ENCODE measurements at places on chromosomes 12 and 14.

DNA sequence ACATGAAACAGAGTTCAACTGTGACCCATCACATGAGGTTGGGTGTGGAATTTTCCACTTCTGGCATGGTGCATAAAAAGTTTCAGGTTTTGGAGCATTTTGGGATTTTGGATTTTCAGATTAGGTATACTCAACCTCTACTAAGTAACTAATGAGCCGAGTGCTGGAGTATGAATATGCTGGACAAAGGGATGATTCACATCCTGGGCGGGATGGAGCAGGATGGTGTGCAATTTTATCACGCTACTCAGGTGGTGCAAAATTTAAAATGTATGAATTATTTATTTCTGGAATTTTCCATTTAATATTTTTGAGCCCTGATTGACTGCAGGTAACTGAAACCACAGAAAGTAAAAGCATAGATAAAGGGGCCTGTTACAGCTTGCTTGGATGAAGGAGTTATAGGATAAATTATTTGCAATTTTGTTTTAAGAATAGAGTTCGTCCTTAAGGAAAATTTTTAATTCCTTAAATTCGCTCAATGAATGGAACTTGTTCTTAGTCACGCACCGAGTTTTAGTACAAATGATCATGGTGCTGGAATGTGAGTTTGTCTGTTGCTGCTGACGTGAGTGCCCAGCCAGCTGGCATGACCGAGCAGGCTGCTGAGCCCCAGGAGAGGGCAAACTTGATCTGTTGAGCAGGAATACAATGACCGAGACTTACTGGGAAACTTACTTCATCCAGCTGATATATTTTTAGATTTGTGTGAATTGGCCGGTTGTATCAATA lies 176.3 kb downstream of the ESR2 start:
- no peak for DNase-seq

DNA sequence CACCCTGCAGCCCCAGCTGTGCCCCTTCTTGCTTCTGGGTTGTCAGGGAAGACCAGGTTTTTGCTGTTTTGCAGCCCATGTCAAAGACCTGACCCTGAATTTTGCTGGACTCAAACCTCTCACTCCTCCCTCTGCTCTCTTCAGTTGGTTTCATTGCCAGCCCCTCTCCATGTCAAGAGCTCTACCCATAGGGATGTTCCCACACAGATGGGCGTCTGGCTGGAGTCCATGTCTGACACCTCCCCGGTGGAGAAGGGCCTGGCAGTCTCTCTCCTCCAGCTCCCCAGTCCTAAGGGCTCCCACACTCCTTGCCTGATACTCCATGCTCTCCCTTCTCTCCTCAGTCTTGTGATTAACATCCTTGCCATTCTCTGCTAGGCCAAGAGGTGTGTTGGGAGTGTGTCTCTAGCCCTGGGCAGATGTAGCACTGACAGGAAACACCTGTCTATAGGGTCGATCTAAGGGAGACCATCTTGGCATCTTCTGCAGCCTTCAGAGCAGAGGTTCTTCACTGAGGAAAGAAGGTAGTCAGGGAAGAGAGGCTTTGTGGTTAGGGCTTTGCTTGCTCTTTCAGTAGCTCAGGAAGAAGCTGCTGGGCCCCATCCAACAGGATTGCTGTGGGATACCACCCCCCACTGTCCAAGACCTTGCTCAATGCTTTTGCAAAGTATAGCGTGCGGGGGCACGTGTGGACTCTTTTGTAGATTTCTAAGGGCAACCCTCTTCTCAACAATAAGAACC lies 4.7 kb downstream of the ASIC1 start:
- no peak for DNase-seq

- no peak for DNase-seq
Observed at GRCh38 chr12:57479376-57480115, at the start of gene ARHGAP9. Gene ARHGAP9 (minus strand): TSS chr12:57479866. CDS start chr12:57479406, 460 bp downstream.

DNA sequence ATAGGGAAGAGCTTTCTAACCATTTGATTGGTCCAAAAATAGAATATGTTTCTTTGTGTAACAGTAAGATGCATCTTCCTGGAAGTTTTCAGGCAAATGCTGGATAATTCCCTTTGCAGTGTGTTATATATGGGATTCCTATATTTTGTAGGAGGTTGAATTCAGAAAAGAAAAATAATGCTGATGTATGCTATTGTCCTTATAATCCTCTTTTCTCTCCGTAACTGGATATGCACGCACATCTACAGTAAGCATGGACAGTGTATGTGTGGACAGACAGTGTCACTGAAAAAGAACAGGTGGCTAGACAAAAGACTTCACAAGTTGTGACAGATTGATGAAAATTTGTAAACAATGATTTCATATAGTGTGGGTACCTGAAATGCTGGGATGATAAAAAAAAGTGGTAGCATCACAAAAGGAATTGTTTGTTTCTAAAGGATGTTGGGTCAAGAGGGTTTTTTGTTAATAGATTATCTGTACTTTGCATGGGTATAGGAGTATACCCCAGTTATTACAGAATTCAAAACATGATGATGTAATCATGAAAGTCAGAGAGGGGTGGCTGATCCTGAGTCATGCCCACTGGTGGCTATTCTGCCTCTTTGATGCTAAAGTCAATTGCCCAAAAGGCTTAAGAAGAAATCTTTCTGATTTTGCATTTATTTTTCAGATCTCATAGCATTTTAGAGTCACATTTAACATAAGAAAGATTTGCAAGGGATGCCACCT lies 160.7 kb upstream of the TMTC1 start:
- no peak for DNase-seq

DNA sequence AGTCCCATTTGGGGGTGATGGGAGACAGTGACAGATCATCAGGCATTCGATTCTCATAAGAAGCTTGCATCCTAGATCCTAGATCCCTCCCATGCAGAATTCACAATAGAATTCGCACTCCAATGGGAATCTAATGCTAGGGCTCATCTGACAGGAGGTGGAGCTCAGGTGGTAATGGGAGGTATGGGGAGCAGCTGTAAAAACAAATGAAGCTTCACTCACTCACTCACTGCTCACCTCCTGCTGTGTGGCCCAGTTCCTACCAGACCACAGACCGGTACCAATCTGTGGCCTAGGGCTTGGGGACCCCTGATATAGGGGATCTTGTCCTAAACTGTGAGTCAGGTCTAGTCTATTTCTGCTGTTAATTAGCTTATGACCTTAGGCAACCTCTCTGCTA lies 40.1 kb upstream of the EPS8 start:
- DNase-seq, result no peak

DNA sequence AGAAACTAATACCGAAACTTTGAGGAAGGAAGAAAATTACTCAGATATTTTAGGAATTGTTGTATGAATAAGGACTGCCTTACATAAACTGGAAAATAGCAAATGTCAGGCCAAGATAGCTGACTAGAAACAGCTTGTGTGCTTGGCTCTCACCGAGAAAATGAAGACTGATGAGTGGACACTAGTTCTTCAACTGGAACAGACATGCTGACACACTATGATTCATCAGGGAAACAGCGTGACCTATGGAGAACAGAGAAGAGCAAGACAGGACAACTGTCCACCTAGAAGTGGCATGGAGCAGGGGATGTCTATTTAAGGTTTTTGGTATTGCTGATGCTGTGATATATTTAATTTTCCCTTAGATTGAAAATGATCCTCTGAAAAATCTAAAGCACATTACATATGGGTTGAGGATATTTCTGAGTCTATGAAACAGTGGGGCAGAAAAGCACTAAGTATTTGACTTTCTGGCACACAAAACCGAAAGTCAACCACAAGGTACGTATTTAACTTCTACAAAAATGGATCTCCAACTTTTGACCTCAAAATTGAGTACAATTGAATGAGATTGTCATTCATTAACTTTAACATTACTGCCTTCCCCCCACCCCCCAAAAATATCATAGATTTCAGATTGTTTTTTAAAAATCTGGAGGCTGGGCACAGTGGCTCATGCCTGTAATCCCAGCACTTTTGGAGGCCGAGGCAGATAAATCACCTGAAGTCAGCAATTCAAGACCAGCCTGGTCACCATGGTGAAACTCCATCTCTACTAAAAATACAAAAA lies 863.2 kb downstream of the LRFN5 start:
- no peak for DNase-seq

GRCh38 chr12:66050610-66051009 lies 79.9 kb downstream of the LLPH start:
- DNase-seq, result no peak

DNA sequence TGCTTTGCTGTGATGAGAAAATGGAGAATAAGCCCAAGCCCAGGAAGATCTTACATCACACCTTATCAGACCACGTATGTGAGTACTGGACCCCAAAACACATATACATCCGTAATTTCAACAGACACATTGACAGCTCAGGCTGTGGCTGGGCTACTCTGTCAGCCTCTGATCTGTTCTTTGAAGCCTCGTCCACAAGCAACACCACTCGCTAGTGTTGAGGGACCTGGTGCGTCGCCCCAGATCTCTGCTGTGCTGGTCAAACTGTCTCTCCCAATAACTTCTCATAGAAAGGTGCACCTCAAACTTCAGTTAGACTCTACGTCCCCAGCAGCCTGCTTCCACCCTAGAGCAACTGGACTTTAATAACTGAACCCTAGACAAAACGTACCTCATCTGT lies 10.6 kb upstream of the SFSWAP start:
- DNase-seq, result no peak

DNA sequence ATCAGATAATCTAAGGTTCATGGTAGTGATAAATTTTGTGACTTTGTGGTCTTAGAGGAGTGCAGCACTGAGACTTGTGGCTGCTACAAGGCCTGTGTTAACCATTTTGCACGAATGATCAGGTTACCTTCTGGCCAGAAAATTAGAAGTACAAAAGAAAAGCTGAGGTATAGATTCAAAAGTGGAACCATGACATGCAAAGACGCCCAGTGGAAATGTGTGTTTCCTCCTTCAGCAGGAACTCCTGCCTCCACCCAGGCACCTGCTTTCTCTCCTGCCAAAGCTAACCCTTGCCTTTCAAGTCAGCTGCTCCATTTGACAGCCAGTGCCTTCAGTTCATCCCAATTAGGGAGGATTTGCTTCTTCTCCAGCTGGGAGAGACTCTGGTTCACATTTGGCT lies 10.1 kb downstream of the PDE6H start:
- no peak for DNase-seq

GRCh38 chr12:133120385-133121191 lies 9.5 kb downstream of the ZNF891 start:
- DNase-seq, result no peak

DNA sequence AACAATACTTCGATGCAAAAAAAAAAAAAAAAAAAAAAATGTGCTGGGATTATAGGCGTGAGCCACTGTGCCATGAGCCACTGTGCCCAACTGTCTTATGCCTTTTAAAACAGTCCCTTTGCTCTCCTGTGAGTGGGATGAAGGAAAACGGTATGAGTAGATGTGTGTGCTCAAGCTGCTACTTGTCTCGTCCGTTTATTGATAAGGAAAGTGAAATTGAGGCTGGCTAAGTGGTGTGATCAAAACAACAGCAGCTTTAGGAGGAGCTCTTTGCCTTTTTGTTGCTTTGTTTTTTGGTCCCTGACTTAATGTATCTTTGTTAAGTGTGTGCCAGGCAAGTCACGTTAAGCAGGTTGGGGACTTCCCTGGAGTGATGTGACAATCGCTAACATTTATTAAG lies 275.9 kb downstream of the TMEM132C start:
- no peak for DNase-seq

DNA sequence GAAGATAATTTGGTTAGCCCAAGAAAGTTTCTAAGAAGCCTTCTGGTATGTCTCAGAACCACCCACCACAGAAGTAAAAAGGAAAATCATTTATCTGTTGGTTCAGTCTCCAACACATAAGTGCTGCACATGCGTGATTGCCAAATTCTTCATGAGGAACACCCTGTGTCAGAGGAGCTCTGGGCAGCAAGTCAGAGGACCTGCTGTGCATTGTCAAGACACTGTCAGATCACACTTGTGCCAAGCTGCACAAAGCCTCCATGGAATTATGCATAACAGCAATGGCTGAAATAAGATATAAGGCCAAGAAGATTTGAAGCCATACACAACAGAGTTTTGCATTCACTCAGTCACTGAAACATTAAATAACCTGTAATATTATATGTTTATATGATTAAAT lies 1304.7 kb upstream of the FLRT2 start:
- DNase-seq, result no peak

GRCh38 chr12:18703911-18704310 lies 33.9 kb downstream of the PLCZ1 start:
- no peak for DNase-seq

GRCh38 chr12:10661338-10661737 lies 12.5 kb downstream of the STYK1 start:
- DNase-seq, result no peak

DNA sequence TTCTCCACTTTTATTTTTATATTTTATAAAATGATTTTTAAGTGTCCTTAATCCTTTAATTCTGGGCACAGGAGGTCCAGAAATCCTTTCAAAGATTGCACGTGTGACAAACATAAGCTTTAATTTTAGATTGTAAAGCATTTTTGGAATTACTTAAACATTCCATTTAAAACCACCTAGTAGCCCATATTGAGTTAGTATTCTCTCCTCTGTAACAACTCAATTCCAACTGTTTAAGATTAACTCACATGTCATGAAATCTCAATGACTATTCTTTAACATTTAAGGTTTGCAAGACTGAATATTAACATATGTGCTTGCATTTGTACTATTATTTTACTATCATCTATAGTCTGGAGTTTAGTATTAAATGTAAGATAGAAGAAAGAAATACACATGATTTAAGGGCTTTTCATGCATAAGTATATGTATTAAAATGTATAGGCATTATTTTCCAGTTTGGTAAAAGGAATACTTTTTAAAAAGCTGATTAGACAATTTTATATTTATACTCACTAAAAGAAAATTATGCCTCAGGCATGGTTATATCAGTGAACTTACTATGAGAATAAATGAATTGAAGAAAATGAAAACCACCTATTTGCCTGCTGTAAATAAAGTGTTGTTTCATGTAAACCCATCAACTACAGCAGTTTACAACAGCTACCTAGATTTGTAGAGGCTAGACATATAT lies 776.9 kb downstream of the SLC6A15 start:
- no peak for DNase-seq

- DNase-seq, result peak; percentile 22
Observed at GRCh38 chr12:43501703-43502102, 50.3 kb downstream of the ADAMTS20 start.

DNA sequence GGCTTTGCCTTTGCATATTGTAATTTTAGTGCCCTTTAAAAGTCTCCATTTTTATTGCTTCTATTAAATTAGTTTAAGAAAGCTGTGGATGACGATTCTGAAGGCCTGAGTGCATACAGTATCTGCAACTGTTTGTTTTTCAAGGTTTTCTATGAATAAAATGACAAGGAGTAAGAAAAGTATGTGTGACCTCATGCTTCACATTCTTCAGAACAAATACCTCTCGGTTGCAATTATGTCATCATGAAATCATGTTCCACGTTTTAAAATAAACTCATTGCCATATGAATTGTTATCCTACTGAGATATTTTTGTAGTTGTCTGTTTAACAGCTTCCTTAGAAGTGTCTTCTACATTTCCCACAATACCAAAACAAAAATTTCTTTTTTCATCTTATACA lies 374.6 kb downstream of the MDGA2 start:
- DNase-seq, result no peak
